ENCODE measurements at places on chromosomes 3 and 15.

- no peak for DNase-seq
Observed at GRCh38 chr3:86629511-86629910, 361.4 kb downstream of the VGLL3 start.

- DNase-seq = no peak
Observed at GRCh38 chr3:101010296-101010695, 17.1 kb upstream of the ABI3BP start.

DNA sequence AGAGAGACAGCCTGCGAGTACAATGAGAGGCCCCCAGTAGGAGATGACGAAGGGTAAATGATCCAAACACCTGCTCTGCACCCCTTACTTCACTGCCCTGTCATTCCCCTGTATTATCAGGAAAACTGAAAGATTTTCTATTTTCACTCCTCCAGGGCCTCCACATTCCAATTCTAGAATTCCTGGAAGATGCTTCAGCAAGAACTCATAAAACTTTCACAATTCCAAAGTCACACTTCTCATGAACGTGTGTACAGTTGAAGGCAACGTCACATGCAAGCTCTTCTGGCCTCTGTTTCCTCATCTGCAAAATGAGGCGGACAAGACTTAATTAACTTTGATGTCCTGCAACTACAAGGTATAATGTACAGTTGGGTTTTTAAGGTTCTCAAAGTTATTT is 62.8 kb upstream of the SPATA12 start:
- no peak for DNase-seq

DNA sequence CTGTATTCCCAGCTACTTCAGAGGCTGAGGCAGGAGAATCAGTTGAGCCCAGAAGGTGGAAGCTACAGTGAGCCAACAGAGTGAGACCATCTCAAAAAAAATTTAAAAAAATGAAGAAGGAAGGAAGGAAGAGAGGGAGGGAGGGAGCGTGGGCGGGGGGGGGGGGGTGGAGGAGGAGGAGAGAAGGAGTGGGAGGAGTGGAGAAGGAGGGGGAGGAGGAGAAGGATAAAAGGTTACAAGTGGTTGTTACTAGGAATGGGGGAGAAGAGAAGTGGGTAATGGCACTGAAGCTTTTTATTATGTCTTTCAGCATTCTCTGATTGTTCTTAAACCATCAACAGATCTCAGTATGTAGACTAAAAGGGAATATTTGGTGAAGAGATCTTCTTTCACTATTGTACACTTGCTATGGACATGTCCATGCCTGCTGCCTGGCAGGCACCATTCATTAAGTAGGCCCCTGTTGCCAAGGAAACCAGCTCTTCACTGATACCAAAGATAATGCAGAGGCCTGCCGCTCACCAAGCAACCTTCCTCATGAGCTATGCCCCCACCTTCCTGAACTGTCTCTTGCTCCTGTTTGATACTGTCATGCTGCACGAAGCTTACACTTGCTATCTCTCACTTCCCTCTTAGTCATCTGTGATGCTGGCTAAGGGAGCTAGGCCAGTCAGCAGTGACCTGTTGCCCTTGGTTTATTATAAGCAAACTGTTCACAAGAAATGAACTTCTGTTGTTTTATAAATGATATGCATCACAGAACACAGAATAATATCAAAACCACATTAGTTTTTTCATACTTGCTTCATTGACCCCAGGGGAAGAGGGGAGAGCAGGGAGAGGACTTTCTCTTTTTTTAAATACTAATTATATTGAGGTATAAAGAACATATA is 23.1 kb downstream of the EPM2AIP1 start:
- peak; percentile 92 for DNase-seq

DNA sequence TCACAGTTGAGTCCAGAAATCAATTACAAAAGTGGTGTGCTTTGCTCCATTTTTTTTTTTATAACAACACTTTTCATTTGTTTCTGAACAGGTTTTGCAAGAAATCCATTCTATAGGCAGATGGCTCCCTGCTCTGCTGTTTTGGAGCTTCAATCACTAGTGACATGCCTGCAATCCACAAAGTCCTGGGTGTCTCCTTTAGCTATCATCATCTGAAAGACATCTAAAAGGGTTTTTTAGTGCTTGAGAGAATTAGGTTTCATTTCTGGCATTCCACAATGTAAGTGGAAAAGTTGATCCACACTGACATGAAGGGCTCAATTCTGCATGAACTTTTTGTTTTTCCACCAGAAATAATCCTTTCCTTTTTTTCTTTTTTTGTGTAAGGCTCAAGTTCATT is 24.0 kb upstream of the MEIS2 start:
- DNase-seq = no peak

DNA sequence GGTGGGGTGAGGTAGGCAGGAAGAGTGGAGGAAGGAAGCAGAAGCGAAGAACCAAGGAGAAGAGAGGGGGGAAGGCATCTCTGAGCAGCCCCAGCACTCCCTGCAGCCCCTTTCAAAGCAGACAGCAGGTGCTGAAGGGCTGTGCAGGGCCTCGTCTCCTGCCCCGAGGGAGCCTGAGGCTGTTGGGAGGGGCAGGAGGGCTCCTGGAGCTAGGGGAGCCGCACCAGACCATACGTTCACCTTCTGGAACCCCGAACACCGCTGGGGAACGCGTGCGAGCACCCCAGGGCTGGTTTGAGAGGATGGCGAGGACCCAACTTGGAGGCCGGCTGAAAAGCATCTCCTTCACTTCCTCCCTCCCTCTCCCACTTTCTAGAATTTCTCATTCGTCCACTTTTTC is 259.8 kb downstream of the FAM43A start:
- no peak for DNase-seq

Data from COR-L47 (cell line).